Stimulated activated CD4-positive, alpha-beta T cell treated with anti-CD3 and anti-CD28 coated beads, Interleukin-1b, Interleukin-23, amount 100 ng/mL, for 1 hour (primary cell): ENCODE measurements at places on chromosomes 2 and 18.

- DNase-seq, result no peak
Observed at GRCh38 chr2:46198164-46198883, 98.9 kb upstream of the EPAS1 start.

GRCh38 chr2:9758741-9759140, 84.5 kb upstream of the TAF1B start:
- no peak for DNase-seq

- no peak for DNase-seq
Observed at GRCh38 chr2:40037303-40037702, 258.2 kb upstream of the THUMPD2 start.

GRCh38 chr2:231687133-231687852, 21.0 kb upstream of the PTMA start:
- peak; percentile 52 for DNase-seq
